ENCODE measurements at places on chromosomes 4 and X.

DNA sequence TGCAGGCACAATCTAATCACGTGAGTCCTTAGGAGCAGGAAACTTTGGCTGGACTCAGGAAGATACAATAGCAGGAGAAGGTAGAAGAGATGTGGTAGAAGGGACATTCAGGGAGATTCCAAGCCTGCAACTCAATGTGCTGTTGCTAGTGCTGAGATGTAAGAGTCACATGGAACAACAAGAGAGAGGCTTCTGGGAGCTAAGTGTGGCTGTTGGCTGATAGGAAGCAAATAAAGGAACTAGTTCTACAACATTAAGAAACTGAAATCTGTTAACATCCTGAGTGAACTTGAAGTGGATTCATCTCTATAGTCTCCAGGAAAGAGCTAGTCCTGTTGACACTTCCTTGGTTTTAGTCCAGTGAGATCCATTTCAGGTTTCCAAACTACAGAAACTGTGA is 1207.4 kb downstream of the ADGRL3 start:
- DNase-seq, result no peak

DNA sequence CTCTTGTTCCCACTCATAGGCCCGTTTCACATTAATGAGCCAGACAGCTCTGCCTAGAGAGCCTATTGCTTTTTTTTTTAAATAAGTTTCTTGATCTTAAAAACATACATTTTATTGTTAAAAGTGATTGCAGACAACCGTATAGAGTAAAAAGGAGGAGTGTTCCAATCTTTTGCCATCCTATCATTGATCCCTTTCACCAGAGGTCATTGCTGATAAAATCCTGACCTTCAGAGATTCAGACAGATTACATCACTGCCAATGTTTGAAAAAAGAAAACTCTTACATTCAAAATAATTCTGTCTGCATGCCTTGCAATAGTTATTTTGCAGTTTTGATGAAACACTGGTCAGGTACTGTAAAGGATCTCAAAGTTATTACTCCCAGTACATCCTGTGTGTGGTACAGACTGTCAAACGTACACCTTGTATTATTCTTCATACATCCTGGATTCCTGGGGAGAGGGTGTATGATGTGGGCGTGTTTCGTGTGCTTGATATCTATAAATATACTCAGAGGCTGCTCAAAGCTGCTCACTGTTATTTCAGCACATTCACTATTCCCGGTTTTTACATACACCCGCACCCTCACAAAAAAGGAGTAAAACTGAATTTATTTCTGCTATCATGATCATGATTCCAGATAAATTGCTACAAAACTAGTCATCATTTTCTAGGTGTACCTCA is 15.4 kb upstream of the KLHL2 start:
- DNase-seq, result no peak

DNA sequence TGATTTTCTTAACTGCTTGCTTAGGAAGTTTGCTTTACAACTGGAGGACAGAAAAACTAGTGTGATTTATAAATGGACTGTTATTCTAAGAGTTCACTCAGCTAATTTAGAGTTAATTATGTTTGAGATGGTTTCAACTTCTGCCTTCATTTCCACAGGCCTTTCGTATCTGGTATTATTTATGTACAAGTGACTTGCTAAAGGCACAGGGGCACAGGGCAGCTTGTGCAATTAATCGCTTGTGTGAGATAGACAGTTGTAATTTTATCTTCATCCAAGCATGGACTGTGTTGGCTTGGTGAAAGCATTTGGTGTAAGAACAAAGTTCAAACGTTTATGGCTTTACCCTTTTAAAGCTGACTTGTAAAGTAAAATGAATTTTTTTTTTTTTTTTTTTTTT is 38.3 kb downstream of the GPAT3 start:
- DNase-seq, result no peak

GRCh38 chr4:57287687-57288604 is 177.8 kb upstream of the IGFBP7 start:
- DNase-seq, result no peak

- no peak for DNase-seq
Observed at GRCh38 chr4:6270636-6271121, 1.0 kb downstream of the WFS1 start.

DNA sequence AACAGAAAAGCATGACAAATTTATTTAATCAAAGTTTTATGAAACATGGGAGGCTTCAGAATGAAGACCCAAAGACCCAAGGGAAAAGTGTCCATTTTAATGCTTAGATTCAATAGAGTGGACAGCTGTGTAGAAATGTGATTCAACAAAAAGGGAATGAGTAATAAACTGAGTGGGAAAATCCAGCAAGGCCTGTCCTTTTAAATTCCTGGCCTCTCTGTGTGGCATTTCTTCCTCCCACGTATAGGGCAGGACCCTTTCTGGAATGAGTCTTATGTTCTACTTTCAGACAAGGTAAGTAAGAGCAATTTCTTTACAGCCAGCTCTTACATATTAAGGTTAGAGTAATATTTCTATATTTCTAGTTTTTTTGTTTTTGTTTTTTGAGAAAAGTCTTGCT is 14.5 kb downstream of the AASDH start:
- no peak for DNase-seq

DNA sequence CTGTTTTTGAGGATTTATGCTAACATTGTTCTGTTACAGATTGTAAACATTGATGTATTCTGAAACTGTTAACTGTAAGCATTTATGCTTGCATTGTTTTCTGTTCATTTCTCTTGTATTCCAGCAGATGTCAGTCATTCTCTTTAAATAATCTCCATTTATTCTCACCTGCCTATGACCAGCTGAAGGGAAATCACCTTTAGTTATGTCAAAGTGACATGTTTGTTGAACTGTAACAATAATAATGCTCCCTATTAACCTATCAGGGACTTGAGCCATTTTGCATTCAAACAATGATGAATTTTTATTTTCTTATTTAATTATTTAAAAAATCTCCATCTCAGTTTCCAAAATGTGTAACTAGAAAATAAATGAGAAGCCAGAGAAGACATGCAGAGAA is 58.0 kb downstream of the SPCS3 start:
- no peak for DNase-seq

DNA sequence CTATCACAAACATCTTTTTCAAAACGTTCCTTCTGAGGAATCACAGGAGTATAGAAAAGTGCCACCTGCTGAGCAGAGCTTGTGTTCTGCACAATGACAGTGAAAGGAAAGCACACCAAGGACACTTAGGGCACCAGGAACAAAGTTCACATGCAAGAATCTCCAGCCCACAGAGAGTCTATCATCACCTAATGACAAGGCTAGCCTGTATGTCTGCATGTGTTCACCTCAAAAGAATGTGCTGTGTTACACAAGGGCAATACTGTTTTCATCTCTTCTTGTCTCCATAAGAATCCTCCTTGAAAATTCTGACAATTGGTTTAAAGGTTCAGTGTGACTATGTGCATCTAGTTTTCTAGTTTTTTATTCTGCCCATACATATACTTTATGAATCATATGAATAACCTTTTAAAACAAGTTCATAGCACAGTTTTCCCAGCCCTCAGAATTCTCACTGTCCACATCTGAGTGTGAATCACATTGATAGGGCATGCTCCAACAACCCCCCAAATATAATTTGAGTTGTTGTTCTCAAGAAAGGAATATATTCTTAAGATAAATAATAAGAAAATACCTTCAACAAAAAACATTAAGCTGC is 118.0 kb downstream of the PWWP3B start:
- no peak for DNase-seq

DNA sequence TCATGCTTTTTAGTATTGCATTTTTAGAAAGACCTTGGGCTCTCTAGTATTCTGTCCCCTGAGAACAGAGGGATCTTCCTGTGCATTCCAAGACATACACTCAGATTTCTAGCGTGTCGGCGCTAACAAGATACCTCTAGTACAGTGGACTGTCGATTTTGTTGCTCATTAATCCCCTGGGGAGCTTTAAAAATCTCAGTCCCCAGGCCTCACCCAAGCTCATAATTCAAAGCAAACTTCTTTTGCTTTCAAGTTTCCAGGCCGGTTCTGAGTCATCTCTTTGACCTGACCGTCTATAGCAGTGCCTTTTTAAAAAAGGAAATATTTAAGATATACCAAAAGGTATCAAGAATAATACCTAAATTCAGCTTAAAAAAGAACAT is 137.0 kb downstream of the AMMECR1 start:
- no peak for DNase-seq

GRCh38 chr4:38145741-38146140 is 185.5 kb downstream of the PTTG2 start:
- DNase-seq, result no peak

- no peak for DNase-seq
Observed at GRCh38 chrX:44178274-44179053, 165.0 kb downstream of the EFHC2 start.

DNA sequence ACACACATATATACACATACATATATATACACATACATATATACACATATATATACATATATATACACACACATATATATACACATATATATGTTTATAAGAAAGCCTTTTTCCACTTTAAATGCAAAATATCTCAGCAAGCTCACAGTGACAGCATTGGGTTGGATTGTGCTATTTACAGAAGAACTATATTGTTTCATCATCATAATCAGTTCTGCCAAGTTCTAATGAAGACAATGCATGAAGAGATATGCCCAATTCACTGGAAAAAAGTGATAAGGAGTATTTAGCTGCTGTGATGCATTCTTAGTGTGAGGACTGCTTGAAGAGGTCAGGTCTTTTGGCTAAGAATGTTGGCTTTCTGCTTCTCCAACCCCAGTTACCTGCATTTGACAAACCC is 54.4 kb downstream of the RNF150 start:
- DNase-seq, result no peak

DNA sequence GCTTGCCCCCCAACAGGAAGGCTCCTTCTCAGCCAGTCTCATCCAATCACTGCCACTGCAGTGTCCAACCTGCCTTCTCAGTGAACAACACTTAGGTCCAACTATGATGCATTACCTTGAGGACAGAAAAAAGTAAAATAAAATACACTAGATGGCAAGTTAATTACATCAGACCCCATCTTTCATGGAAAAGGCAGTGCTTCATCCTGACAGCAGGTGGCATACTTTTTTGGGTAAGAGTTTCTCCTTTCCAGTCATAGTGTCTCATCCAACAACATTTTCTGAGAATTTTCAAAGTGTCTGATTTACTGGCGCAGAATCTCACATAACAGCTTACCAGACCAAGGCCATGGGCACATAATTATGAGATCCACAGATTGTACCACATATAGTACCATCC is 1742.8 kb downstream of the PCDH7 start:
- no peak for DNase-seq

DNA sequence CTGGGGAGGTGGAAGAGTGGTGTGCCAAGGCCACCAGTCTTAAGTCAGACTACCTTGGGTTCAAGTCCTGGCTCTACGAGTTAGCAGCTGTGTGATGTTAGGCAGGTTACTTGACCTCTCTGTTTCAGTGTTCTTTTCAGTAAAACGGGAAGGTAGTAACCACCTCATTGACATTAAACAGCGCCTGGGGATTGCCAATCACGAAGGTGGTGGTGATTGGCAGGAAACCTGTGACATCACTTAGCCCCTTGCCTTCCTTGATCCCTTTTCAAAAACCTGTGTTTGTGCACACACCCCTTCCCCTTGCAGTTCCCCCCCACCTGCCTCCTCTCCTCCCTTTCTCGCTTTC is 7.6 kb downstream of the KLF3 start:
- no peak for DNase-seq

DNA sequence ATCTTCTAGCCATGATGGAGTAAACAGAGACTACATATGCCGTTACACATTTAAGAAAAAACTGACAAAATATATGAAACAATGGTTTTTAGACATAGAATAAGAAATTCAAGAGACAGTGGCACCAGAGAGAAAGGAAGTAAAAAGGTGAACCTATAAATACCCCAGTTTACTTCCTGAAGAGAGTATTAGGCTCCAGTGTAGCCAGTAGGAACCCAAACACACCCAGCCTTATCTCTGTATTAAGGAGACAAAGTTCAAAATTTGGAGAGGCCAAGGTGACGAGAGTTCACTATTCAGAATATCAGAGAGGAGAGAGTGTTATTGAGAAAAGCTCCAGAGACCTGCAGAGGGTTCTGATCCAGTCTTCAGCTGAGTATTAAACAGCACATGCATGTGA is 119.0 kb downstream of the TET2 start:
- no peak for DNase-seq

- DNase-seq, result no peak
Observed at GRCh38 chr4:159282329-159282728, 179.4 kb downstream of the RAPGEF2 start.

GRCh38 chr4:64174247-64174882 is 234.9 kb downstream of the TECRL start:
- DNase-seq, result no peak

- no peak for DNase-seq
Observed at GRCh38 chr4:182065255-182065654, 177.9 kb upstream of the TENM3 start.

GRCh38 chr4:144970597-144970996 is 127.4 kb downstream of the ANAPC10 start:
- no peak for DNase-seq

GRCh38 chr4:139892973-139893736 is 227.5 kb downstream of the MGST2 start:
- DNase-seq, result no peak

DNA sequence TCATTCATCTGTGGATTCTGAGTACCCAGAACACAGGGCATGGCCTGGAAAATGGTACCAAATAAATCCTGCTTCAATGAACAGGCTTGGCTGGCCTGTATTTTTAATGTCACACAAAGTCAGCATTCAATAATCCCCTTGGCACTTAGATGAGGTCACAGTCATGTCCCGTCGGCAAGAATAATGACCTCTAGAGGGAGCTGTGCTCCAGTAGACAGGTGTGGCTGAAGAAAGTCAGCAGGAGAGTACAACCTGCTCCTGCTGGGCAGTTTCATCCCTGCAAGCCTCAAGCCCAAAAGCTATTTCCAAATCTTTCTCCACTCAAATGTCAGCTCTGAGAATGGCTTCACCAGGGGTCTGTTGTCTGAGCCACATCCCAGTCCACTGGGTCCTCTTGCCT is 404.0 kb upstream of the F9 start:
- DNase-seq, result no peak

GRCh38 chrX:143304025-143304424 is 213.2 kb downstream of the SPANXN3 start:
- DNase-seq, result no peak

DNA sequence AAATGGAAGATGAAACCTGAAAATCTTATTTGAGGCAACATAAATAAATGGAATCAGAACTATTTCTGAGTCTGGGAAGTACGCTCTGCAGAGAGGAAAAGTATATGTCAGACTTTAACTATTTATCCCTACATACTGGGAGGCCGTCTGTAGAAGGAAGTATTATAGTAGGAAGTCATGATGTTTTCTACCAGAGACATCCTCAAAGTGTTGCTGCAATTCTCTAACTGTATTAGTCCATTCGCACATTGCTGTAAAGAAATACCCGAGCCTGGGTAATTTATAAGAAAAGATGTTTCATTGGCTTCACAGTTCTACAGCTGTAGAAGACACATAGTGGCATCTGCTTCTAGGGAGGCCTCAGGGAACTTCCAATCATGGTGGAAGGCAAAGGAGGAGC is 88.7 kb upstream of the TBL1X start:
- no peak for DNase-seq

GRCh38 chr4:7762376-7763030 is 177.2 kb downstream of the AFAP1 start:
- DNase-seq, result no peak

GRCh38 chrX:123773258-123773988 is 40.6 kb upstream of the THOC2 start:
- no peak for DNase-seq

All from cerebellar nuclear complex (tissue), 1 donor.